ENCODE measurements at places on chromosomes 3 and 15.

DNA sequence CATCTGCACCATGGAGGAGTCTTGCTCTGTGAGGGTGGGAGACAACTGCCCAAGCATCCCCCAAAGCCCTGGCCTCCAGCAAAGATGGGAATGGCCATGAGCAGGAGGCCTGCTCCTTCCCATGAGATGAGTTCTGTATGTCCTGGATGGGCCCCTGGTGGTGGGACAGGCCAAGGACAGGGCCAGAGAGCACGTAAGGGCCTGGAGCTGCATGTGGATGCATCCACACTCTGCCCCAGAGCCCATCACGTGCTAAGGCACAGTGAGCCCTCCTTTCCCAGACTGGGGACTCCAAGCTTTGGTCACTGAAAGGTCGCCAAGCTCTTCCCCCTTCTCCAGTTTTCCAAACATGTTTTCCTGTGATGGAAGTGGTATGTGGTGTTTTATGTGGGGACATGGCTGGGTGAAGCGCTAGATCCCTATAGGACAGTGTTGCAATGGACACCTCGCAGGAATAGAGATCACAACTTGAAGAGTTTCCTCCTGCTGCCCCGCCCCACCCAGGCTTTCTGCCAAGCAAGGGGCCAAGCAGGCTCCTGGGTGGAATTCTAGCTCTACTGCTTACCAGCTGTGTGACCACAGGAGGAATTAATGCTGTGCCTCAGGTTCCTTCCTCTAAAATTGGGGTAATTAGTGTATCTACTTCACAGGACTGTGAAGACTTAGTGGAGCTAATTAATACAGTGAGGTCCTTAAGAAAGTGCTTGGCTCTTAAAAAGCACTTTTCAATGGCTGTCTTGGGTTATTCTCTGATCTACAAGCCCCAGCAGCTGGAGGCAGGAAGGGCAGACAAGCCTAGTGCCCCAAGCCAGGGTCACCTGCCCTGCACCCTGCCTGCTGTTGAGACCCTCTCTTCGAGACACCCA lies 106.4 kb upstream of the RPL32 start:
- no peak for DNase-seq

DNA sequence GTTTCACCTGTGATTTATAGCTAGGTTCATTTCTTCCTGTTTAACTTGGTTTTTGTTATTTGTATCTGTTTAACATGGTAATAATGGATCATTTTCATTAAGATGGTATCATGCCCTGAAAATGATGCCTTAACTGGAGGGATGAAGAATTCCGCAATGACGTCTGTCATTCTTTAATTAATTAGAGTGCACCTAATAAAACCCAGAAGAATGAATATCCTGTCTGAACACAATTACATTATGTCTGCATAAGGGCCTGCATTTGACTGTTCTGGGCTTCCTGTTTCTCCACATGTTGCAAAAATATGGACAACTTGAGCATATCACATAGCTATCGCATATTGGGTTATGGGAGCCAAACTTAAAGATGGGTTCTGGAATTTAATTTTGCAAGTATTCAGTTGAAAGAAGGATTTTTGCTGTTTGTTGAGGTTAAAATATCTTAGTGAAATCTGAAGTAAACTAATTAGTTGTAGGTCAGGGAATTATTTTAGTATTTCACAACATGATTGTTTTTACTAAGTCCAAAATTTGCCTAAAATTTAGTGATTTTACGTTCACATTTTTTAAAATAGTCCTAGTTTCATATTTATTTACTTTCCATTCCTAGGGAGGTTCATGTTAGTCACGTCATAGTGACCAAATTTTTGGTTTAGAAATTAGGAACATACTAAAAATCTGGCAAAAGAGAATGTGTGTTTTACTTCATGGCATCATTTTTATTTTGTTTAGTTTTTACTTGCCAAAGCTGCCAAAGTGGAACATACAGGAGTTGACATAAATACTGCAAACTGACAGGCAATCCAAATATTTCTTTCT lies 321.0 kb upstream of the TGFBR2 start:
- no peak for DNase-seq

- no peak for DNase-seq
These were observed 28.8 kb upstream of the PLSCR2 start for GRCh38 chr3:146498002-146498736.

DNA sequence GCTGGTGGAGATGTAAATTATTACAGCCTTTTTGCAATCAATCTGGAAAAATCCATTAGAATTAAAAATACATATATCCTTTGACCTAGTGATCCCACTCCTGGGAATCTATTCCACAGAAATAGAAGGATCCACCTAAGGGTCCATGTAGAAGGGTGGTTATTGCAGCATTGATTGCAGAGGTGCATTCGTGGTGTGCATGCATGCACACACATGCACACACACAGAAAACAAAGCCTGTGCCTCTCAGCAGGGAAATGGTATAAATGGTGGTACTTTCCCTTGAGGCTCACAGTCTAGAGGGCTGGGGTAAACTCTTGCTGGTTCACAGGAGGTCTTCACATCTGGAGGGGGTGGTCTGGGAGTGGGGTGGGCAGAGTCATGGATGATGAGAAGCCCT lies 19.4 kb upstream of the ADPGK start:
- DNase-seq = no peak

DNA sequence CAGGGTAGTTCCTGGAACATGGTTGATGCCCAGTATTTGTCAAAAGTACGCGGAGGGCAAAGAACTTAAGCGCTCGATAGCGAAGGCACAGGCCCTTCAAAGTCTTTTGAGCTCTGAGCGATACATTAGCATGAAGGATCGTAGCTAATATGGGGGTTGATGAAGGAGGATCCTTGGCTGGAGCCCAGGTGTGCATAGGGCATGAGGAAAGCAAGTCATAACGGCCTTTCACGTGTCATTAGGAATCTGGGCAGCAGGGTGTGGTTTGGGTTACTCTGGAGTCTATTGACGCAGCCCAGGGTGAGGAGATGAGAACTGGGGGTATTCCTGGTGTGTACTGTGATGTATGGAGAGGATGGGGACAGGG lies 31.7 kb downstream of the SPINK8 start:
- no peak for DNase-seq

- DNase-seq = no peak
These were observed 687 bp downstream of the ALDH1A3 start for GRCh38 chr15:100880139-100880896.

GRCh38 chr15:69719527-69720240 lies 267.1 kb downstream of the RPLP1 start:
- no peak for DNase-seq

DNA sequence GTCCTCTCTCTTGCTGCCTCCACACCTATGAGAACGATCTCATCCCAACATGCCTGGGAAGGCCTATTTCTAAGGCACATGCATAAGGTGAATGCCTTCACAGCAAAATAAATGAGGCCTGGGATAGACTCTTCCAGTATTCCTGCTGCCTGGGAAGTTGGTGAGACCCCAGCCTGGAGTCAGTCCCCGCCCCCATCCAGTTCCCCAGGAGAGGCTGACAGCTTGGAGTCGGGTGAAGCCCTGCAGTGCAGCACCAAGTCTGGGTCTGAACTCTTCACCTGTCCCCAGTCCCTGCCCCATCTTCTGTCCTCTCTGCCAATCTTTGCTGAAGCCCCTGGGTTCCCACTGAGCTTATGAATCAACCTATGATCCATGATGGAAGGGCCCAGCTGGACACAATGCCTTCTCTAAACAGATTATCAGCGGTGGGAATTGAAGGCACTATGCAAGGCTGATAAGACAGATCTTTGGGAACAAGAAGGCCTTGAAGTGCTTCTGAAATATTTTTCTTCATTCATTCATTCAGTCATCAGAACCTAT lies 10.2 kb upstream of the APBA2 start:
- DNase-seq = no peak

GRCh38 chr3:71022551-71023335 lies 560.8 kb downstream of the FOXP1 start:
- DNase-seq = no peak

DNA sequence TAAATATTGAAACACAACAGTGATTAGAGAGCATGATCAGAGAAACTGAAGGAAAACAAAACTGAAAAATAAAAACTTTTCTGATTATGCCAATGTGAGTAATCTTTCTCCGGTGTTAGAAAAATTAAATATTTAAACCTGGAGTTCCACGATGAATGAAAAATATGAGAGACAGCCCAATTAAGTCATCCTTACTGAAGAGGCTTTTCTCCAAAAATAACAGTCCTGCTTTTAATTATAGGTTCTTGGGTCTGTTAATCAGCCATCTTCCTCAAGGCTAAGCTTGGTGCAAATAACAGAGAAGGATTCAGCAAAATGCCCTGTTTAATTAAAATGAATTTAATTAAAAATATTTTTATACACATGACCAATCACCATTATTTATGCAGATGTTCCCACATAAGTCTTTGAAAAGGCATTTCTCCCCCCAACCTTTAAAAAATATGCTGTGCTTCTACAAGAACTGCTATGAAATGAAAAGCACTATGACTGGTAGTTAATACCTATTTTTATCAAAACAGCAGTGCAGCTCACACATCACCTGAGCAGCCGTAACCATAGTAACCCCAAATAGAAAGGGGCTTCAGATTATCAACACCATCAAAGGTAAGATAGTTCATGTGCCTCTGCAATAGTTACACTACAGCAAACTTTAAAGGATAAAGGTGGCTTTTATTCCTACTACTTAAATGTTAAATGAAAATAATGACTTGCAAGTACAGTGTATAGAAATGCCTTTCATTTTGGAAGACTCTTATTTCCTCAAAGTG lies 175.7 kb downstream of the SLC9A9 start:
- no peak for DNase-seq

DNA sequence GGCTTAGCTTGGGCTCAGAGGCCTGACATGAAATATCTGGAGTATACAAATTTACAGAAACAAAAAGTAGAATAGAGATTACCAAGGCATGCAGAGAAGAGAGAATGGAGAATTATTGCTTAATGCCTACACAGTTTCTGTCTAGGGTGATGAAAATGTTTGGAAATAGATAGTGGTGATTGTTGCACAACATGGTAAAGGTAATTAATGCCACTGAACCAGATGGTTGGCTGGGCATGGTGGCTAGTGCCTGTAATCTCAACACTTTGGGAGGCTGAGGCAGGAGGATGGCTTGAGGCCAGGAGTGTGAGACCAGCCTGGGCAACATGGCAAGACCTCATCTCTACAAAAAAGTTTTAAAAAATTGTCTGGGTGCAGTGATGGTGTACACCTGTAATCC lies 46.6 kb upstream of the OSBPL11 start:
- no peak for DNase-seq

DNA sequence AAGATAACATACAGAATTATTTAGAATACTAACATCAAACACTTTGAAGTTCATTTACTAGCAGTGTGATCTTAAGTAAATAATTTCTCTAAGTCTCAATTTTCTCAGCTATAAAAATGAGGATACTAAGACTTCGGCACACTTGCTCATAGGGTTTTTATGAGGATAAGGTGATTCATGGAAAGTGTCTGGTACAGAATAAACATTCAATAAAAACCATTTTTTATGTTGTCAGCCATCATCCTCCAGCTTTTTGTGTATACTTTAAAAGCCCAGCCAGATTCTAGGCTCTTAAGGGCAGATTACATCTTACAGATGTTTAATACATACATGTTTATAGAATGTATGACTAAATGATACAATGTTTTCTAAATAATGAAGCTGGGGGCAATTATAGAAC lies 56.8 kb downstream of the FEZF2 start:
- DNase-seq = no peak

GRCh38 chr3:191997579-191998268 lies 536.8 kb downstream of the PYDC2 start:
- DNase-seq = no peak

DNA sequence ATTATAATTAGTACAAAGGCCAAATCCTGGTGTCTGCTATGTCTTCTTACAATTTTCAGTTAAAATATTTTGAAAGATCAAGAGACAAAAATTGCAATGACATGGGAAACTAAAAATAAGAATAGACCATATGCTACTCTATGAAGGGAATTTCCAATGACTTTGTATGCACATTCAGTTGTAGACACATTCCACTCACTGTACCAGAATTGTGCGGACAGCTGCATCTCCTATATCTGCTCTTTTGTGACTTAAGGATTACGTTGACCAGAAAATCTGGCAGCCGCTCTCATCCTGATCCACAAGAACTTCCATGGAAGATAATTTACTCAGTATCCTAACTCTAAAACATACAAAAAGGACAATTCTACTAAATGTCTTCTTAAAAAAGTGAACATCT lies 493.9 kb upstream of the KCNMB2 start:
- DNase-seq = no peak

All from GOT3 (cell line).